ENCODE measurements at places on chromosomes 1 and 21.
A peak's percentile ranks its signal among the peaks of the same experiment; 100 is the strongest.

GRCh38 chr1:200891774-200892157 lies 2.9 kb upstream of the INAVA start:
- DNase-seq: no peak

DNA sequence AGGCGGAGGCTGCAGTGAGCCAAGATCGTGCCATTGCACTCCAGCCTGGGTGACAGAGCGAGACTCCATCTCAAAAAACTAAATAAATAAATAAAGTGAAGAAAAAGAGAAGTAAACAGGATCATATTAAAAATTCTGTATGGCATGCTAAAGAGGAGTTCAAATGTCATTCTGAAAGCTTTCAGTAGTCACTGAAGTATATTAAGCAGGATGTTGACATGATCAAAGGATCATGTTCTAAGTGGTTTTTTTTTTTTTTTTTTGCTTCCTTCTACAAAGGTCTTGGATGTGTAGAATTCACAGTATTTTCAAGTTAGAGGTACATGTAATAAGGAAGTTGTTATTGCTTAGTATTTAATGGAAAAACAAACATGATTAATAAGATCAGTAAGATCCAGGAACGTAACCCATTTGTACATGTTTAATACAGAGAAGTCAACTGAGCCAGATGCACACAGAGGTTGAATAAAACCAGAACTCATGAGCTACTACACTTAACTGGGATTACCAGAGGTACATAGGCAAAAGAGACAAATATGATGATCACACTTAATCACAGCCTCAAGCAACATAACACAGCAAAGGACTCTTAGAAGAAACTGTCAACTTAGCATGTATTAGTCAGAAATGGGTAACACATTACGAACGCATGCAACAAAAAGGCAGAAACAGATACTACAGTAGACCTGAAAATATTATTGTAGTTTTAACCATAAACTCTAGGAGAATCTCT lies 12.2 kb downstream of the CDC42BPA start:
- no peak for DNase-seq

- no peak for DNase-seq
Observed at GRCh38 chr21:26652854-26653253, 79.8 kb upstream of the CYYR1 start.

DNA sequence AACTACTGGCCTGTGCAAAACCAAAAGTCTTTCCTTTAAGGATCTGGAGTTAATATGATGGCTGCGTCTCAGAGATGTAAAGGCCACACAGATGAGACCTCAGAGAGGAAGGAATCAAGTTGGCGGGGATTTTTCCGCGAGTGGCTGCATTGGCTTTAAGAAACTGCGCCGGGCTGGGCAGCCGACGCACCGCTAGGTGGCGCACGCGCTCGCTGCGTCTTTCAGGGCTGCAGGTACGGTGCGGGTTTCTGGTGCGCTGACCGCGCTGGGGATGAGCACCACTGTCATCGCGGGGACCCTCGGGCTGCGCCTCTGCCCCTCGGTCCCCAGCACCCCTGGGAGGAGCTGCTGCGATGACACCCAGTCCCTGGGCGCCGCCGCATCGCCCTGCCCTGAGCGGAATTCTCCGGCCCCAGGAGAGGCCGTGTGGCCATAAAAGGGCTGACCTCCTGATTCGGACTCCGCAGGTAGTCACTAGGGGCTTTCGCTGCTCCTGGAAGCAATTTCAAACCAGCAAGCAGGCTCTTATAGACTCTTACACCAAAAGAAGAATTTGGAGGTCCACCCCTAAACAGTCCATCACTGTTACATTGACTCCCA lies 241.0 kb downstream of the KCNJ6 start:
- DNase-seq: peak; percentile 59

GRCh38 chr1:94240822-94241221 lies 3.4 kb upstream of the ARHGAP29 start:
- DNase-seq: no peak

GRCh38 chr1:115670476-115671175 lies 28.9 kb downstream of the VANGL1 start:
- DNase-seq: no peak

- DNase-seq: no peak
Observed at GRCh38 chr1:37012226-37012625, 22.1 kb downstream of the GRIK3 start.

DNA sequence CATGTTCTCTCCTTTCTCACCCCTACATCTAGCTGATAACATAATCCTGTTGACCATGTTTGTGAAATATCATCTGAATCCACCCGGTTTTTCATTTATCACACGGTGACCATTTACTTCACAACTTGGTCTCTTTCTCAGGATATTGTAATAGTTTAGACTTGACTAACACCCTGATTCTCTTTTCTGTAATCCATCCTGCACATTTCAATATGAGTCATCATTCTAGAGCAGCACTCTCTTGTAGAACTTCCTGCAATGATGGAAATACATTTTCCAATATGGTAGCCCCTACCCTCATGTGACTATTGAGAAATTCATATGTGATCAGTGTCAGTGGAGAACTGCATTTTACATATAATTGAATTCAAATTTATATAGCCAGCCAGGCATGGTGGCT lies 2.3 kb upstream of the JAM2 start:
- peak; percentile 18 for DNase-seq

Data from cardiac fibroblast (primary cell).